ENCODE measurements at places on chromosomes 13 and 19.

GRCh38 chr13:96860882-96861281 lies 133.4 kb downstream of the OXGR1 start:
- DNase-seq, result no peak

DNA sequence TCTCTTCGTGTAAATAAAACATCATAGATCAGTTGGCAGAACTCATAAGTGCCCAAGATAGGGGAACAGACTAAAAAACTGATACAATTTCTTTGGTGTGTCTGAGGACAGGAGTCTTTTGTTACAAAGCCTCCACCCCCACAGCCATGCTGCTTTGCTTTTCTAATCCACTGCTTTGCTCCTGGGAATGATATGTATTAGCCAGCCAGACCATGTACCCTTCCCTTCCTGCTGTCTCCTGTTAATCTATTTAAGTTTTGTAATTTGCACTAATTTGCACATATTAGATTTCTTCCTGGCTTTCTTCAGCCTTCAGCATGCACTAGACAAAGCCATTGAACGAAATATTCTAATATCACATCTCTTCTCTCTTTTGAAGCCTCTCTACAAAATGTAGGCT lies 130.5 kb downstream of the MAB21L1 start:
- no peak for DNase-seq

DNA sequence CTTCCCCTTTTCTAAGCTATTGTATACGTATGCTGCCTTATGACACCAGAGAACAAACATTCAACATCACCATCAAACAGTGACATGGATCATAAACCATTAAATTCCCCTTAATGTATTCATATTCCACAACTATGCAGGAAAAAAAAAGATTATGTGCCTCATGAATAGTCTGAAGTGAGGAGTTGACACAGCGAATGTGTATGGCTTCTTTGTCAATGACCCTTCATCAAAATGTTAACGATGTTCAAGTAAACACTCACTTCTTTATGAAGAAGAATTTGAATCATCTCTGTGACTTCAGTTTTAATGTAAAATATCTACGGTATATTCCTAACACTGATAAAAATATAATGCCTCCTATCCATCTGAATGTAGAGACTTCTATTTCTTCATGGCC lies 44.6 kb downstream of the SMAD9 start:
- no peak for DNase-seq

DNA sequence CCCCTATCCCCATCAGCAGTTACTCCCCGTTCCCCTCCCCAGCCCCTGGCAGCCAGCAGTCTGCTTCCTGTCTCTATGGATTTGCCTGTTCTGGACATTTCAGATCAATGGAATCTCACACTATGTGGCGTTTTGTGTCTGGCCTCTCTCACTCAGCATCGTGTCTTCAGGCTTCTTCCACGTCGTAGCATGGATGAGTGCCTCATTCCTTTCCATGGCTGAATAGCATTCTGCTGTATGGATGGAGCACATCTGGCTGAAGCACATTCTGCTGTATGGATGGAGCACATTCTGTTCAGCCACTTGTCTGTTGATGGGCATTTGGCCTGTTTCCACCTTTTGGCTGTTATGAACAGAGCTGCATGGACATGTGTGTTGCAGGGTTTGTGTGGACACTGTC lies 29.5 kb downstream of the CRTC1 start:
- no peak for DNase-seq
